ENCODE measurements at places on chromosomes 3 and 15. TPM values are rescaled to one million over a fixed set of nuclear protein-coding genes. Genes with fewer than 3 reads are reported as not detected.

- no peak for DNase-seq
Observed at GRCh38 chr3:45807133-45807532, 10.8 kb upstream of the SLC6A20 start.

DNA sequence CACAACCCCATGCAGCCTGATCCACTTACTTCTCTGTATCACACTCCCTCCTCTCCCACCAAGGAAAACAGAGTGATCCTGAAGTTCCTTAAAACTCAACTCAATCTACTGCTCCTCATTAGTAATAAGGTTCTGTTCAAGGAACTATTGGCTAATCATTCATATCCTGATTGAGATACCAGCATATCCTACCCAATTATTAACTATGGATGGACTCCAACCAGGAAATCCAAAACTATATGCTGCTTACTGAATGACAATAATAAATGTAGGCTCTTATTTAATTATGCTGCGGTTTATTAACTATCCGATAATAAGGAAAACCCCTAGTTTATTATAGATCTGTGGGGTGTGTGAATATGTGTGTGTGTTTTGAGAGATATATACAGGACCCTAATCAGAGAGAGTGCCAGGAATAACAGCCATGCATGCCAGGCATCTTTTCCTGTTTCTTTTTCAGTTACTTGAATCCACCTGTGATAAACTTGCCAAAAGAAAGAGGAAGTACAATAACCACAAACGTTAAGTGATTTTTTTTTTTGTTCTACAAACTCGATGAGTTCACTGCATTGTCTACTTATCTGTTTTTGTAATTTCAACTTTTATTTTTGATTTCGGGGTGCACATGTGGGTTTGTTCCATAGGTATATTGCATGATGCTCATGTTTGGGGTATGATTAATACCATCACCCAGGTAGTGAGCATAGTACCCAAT is 1031.7 kb upstream of the CFAP20DC start:
- no peak for DNase-seq

- no peak for DNase-seq
Observed at GRCh38 chr3:73094129-73094528, 32.7 kb downstream of the EBLN2 start.

DNA sequence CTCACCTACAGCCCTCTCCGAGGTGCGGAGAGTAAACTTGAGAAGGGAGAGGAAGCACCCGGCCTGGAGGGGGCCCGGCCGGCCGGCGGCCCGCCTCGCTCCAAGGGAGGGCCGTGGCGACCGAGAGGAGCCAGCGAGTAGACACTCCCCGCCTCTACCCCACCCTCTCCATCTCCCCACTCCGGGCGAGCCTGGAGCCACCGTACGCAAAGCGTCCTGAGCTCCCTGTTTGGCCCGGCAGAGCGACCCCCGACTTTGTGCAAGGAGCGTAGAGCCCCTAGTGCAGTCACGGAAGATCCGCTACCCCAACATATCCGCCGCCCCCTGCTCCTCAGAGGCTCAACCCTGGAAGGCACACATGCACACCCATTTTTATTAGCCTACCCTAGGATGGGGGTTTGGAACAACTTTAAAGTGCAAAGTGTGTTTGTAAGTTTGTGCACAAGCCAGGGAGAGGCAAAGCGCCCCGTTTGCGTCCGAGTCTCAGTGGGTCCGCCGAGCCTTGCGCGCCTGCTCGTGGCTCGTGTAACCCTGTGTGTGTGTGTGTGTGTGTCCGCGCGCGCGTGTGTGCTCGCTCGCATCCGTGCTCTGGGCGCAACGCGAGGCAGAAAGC is 508 bp upstream of the SMAD6 start:
- no peak for DNase-seq

DNA sequence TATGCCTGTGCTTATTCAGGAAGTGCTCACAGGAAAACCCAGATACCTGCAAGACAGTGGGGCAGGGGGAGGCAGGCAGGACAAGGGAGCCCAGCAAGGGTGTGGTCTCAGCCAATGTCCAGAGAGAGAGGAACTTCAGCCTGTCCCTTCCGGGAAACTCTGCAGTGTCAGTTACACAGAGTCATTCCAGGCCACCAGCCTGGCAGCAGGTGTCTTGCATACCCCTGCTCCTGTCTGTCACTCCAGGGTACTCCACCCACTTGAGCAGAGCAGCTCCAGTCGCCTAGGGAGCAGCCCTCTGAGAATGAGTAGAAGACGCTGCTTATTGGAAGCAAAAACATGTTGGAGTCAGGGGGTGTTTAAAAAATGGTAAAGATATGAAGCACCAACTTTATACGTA is 431.2 kb upstream of the RGMA start:
- no peak for DNase-seq

GRCh38 chr15:73818308-73818985 is 54.9 kb upstream of the TBC1D21 start:
- DNase-seq: no peak

DNA sequence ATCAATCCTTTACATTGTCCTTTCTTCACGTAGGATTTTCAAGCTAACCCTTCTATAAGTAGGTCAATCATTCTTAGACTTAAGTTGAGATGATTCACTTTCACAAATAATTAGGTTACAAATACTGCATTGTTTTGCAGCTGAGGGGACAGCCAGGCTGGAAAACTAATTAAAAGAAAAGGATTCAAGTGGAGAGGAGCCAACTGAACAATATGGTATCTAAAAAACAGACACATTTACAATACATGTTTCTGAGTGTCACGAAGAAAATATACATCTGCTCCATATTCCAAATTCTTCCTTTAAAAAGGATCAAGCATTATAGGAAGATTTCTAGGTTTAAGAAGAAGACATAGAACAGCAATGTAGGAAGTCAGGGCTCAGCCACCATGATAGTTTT is 70.2 kb downstream of the PEAK1 start:
- no peak for DNase-seq

DNA sequence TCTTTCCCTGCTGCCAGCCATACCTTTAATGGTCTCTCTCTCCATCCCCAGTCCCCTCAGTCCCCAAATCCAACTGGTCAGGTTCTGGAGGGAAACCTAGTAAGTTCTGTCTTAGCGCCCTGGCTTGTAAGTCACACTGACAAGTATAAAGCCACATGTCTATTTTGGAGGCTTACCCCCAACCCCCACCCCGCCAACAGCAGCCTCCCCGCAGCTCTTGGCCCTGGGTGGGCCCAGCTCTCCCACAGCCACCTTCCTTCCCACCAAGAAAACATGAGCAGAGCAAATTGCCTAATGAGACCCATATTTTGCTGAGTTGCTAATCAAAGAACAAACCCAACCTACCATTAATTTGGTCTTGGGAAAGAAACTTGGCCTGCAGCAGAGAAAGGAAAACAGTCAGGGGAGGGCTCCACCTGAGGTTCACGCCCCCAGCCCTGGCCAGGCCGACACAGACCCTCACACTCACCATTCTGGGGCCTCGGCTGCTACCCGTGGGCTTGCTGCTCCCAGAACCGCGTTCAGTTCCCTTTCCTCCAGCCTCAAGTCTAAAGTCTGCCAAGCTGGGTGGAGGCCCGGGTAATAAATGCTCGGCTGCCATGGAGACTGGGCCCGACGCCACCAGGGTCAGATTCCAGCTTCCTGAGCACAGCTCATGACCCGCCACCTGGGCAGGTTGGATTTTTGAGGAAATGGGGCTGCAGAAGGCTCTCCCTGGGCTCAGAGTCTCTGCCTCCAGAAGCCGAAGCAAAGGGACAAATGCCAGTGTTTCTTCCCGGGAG is at the start of gene CALML4:
Gene CALML4 (minus strand): TSS at position 557 of the 782 bp plus-strand sequence. CDS start 85 bp downstream, at position 472.
- DNase-seq: no peak

DNA sequence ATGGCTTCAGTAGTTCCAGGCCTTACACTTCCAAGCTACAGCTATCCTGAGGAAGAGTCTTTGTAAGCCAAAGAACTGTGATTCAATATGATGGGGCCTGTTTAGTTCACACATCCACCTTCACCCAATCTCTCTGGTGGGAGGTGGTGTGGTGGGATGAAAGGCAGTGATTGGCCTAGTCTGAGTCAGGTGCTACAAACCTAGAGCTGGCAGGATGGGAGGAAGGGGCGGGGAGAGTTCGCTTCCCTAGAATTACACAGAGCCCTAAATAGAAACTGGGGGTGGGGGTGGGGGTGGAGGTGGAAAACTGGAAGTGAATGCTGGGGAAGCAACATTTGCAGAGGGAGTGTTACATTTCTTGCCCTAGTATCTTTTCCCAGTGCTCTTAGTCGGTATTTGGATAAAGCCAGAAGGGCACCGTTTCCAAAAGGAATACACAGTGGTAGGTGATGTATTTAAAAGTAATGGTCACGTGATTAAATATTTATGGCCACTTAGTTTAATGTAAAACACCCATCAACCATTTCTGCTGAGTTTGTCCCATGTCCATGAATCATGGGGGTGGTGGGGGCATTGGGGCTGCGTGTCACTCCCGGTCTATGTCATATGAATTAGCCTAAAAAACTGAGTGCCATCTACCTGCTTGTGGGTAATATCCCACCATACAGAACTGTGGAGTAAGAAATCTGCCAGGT is 247.6 kb upstream of the PROK2 start:
- DNase-seq: no peak

DNA sequence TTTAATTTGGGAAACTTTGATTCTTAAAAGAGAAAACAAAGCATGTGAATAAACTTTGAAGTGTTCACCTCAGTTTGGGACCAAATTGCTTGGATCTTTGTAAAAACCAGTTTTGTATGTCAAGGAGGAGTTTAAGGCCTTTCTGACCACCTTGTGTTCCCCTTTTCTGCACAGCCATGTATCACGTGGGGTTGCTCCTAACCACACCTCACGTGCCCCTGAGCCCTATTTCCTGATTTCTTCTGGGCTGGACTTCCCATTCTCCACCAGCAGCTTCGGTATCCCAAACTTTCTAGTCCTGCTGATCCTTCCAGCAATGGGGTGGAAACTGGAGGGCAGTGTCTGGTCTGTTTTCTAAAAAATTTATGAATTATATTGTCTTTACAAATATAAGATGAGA is 76.4 kb upstream of the STT3B start:
- no peak for DNase-seq

DNA sequence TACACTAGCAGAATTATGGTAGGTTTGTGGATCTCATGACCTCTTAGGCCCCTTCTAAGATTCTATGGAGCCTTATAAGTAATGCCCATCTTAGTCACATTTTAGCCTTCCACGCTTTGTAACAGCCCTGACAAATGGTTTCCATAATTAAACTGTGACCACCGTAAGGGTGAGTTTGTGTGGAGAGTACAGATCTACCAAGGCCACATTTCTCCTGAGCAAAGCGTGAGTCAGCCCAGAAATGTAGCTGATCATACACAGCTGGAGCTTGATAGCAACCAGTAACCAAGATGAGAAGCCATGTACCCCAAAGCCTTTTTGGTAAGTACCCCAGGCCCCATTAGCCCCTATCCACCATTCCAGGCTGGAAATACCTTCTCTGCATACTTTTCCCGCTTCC is 31.7 kb downstream of the CHAC1 start:
- DNase-seq: no peak

DNA sequence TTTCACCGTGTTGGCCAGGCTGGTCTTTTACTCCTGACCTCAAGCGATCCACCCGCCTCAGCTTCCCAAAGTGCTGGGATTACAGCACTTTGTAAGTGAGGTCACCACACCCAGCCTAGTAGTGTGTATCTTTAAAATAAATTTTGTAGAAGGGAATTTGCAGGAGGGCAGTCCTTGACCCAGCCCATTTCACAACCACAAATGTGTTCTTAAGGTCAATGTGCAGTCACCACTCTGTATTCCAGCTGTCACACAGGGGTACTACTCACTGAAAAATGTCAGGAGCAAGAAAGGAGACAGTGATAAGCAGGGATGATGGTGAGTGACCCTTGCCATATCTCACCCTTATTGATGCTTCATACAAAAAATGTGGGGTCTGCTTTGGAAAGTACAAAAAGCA is 98.5 kb downstream of the FRMD5 start:
- DNase-seq: no peak

DNA sequence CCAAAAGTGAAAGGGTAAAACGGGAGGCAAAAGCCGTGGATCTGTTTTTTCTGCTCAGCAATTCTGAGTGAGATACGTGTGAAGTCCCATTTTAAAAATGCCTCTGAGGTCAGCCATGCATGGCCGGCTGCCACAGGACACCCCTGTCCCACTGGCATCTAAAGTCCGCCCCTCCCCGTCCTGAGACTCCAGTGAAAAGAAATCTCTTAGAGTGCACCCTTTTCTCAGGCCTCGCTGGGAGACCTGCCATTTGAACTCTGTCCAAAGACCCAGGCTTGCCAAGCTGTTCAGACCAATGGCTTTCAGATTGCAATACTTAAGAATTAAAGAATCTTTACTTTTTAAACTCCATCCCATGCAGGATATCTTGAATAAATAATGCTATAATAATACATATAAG is 61.0 kb upstream of the SLC24A5 start:
- DNase-seq: no peak

DNA sequence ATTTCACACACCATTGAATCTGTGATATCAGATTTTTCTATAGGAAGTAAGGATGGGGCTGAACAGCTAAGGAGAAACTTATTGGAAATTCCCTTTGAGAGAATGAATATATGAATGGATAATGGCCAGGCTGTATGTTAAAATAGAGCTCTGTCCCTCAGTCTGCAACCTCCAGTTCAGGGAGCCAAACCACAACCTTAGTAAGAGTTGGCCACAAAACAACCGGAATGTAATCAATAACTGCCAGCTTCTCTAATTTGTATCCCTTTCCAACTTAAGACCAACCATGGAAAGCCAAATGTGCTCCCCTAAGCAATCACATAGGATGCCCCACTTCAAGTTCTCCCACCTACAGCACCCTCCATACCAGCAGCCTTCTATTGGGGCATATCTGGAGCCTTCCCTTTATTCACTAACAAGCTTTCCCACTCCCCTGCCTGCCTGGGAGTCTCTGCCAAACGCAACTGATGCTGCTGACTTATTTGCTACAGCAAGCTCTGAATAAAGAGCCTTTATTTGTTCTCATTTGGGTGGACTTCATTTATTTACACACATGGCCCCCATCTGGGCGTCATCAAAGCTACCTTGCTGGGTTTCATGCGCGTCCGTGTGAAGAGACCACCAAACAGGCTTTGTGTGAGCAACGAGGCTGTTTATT is 75.4 kb upstream of the LARS2 start:
- no peak for DNase-seq

MITF gene
- 40.0 TPM for total RNA-seq

FBXO40 gene
- not detected for total RNA-seq

AEN gene
- total RNA-seq: 61.9 TPM

GABRG3 gene
- total RNA-seq: not detected

UROC1 gene
- total RNA-seq: not detected

CPB1 gene
- not detected for total RNA-seq

GOLGA6A gene
- total RNA-seq: not detected
